ENCODE measurements at places on chromosomes 7 and 10. TPM values are rescaled to one million over a fixed set of nuclear protein-coding genes. Genes with fewer than 3 reads are reported as not detected.

OR2A12 gene
- total RNA-seq: not detected

ERVW-1 gene
- not detected for total RNA-seq

CRHR2 gene
- total RNA-seq: not detected

CTAGE8 gene
- total RNA-seq: 5.4 TPM

PRKAR1B gene
- 4.5 TPM for total RNA-seq

GIMAP4 gene
- total RNA-seq: 27.7 TPM

CDC14C gene
- total RNA-seq: not detected

ZNF107 gene
- total RNA-seq: 3.2 TPM

CPXM2 gene
- total RNA-seq: 12.8 TPM

SCIN gene
- total RNA-seq: 36.5 TPM

BLOC1S2 gene
- 15.5 TPM for total RNA-seq

WAPL gene
- 24.5 TPM for total RNA-seq

BCCIP gene
- total RNA-seq: 6.7 TPM

NUTM2E gene
- 0.43 TPM for total RNA-seq

CUZD1 gene
- total RNA-seq: not detected

SPOCK2 gene
- total RNA-seq: 22.2 TPM

ARHGEF35 gene
- total RNA-seq: 6.7 TPM

SFRP5 gene
- not detected for total RNA-seq

CELF2 gene
- 65.3 TPM for total RNA-seq

CHST15 gene
- 25.1 TPM for total RNA-seq

All from stomach (tissue), 19 donors.